ENCODE measurements at places on chromosomes 13 and 19.

DNA sequence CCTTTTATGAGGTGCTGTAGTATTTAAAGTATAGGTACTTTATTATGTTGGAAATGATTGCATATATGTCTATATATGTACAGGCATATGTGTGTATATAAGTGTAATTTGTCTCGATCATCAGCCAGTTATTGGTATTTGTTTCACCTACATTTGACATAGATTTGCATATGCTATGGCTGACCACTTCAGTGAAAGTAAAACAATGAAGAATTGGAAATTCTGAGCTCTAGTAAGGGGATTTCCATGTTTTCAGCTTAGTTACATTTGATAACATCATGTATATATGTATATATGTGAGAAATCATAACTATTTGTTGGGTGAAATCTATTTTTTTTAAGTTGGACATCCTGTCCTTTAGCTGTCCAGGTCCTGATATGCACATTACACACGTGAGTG, 1303.9 kb downstream of the EFNB2 start:
- no peak for DNase-seq

GRCh38 chr19:35455616-35456201, 7.7 kb downstream of the FFAR2 start:
- DNase-seq = no peak

DNA sequence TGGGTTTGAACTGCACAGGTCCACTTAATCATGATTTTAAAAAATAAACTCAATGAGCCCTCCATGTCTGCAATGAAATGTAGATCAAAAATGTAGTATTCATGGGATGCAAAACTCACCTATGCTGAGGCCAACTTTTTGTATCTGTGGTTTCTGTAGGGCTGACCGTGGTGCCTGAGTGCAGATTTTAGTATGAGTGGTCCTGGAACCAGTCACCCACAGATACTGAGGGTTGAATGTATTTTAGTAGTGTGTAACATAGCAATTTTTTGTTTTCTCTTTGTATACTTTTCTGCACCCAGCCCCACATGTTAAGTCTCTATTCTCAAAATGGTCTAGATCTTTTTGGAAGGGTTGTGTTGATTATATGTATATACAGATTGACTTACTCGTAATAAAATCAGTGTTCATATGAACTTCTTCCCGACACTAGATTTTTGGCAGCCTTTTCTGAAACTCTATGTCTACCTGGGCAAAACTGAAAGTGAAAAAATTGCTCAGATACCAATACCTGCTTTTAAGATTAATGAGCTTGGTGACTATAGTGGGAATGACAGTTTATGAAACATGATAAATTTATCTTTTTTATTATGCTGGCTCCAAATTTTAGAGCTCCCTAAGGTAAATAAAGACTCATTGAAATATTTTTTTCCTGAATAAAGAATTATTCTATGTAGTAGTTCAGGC, 51.6 kb downstream of the DNAJC15 start:
- no peak for DNase-seq

DNA sequence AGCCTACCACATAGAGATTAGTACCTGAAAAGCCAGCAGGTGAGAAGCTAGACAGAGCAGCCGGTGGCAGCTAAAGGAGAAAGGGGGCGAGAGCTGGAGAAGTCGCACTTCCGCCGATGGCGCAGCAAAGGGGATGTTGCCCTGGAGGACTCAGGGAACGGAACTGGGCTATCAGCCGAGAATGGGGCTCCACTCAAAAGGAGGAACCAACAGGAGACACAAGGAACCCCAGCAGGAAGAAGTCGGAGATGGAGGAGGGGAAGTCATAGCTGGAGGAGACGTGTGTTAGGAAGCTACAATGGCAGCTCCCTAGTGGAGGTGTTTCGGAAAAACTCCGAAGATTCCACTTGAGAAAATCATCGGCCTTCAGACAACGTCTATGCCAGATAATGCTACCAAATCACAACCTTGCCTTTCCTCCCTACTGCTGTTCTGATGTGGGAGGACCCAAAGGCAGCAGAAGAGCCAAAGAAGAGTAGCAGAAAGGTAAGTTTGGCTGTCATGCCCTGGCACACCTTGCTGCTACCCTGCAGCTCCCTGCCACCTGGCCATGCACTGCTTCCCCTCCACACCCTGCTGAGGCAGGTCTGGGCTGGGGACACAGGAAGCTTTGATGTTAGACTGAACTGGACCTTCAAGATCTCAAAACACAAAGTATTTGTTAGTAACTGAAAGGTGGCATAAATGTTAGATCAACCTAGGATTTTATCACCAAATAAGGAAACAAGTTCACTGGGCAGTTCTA, 127.9 kb downstream of the DLEU7 start:
- DNase-seq = no peak

- DNase-seq = no peak
These were observed 145.5 kb downstream of the URI1 start for GRCh38 chr19:30087381-30088138.

- no peak for DNase-seq
These were observed 499.8 kb downstream of the GPC6 start for GRCh38 chr13:93726173-93726957.

GRCh38 chr19:18274781-18275356, 617 bp upstream of the IQCN start:
- DNase-seq = no peak

DNA sequence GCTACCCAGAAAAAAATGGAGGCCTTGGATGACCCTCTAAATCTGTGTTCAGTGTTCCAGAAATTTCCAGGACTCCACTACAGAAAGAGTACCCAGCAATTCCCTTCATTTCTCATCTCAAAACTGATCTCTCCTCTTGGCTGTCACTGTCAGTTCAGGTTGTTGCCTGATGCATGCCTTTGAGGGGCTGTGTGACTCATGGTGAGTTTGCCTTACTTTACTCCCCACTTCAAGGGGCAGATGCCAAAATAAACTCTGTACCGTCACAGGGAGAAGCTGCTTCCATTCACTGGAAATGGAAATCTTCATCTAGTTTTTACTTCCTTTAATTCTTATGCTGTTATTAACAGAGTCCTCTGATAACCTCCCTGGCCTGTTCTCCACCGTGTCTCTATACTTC, 1075.0 kb downstream of the DIAPH3 start:
- no peak for DNase-seq

DNA sequence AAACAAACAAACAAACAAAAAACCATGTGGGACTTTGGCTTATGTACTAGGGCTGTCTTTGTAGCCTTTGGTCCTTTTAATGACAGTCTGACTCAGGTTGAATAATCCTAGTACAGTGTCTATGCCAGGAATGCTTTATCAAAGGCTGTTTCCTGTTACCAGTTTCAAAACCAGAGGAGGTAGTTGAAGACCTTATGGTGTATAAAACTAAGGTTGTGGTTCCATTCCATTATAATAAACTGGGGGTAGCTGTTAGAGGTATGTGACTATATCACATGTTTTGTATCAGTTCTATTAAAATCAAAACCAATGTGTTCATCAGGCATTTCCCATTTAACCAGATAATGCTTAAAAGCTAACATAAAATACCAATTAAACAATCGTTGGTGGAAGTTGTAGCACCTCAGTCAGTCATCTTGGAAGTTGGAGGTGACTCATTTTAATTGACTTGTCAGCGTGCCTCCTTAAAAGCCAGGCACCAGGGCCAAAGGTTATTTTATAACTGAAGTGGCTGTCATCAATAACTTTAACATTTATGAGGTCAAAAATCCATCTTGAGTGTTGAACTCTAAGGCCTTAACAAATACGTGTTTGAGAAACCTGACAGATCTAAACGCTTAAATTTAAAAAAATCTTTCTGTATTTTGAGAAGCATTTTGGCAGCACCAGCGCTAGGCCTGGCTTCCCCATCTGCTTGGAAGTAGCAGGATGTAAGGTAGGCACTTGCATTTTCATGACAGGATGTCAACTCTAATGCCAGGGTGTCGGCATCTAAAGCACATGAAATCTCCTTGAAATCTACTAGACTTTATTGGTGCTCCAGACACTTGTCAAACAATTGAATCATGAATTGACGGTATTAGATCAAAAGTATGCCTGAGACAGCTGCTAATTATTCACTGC, 162.5 kb downstream of the LMO7 start:
- DNase-seq = no peak

DNA sequence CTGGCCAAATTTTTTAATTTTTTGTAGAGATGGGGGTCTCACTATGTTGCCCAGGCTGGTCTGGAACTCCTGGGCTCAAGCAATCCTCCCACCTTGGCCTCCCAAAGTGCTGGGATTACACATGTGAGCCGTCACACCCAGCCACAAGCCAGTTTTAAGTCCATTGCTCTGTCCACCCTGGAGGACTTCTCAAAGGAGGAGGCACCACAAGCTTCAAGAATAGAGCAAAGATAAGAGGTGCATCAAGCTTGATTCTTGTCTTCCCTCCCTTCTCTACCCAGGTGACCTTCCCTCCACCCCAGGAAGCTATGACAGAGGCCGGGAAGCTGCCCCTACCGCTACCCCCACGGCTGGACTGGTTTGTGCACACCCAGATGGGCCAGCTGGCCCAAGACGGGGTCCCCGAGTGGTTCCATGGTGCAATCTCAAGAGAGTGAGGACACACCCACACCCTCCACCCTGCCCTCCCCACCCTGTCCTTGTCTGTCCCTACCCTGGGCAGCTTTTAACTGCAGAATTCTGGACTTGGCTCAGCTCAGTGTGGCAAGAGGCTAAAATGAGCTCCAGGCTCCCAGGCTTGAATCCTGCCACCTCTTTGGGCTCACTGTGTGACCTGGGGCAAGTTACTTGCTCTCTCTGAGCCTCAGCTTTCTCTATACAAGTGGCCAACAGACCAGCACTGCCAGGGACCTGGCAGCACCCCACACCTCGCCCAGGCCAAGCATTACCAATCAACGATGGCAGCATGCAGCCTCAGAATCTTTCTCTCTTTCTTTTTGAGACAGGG, 5.2 kb downstream of the HSH2D start:
- no peak for DNase-seq

- no peak for DNase-seq
These were observed 6.6 kb upstream of the FBXW9 start for GRCh38 chr19:12703046-12703445.

- DNase-seq = peak; percentile 49
These were observed at the start of gene MPND for GRCh38 chr19:4343370-4344307. MPND (plus strand) TSS chr19:4343562; CDS start chr19:4343594, 32 bp downstream.

GRCh38 chr13:20193907-20194631, 1.3 kb upstream of the GJB2 start:
- no peak for DNase-seq

DNA sequence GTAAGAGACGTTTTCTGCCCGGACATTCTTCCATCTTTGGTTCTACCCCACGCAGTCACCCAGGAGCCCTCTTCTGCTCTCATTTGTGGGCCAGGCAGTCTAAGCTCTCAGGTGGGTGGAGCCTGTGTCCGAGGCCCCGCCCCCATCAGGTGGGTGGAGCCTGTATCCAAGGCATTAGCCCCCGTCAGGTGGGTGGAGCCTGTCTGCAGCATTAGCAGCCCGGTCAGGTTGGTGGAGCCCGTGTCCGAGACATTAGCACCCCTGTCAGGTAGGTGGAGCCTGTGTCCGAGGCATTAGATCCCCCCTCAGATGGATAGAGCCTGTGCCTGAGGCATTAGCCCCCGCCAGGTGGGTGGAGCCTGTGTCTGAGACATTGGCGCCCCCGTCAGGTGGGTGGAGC, 45.5 kb upstream of the C13orf46 start:
- DNase-seq = no peak

- no peak for DNase-seq
These were observed 30.0 kb upstream of the POP4 start for GRCh38 chr19:29576046-29576606.

- DNase-seq = no peak
These were observed 52.0 kb downstream of the DCT start for GRCh38 chr13:94427313-94427953.

DNA sequence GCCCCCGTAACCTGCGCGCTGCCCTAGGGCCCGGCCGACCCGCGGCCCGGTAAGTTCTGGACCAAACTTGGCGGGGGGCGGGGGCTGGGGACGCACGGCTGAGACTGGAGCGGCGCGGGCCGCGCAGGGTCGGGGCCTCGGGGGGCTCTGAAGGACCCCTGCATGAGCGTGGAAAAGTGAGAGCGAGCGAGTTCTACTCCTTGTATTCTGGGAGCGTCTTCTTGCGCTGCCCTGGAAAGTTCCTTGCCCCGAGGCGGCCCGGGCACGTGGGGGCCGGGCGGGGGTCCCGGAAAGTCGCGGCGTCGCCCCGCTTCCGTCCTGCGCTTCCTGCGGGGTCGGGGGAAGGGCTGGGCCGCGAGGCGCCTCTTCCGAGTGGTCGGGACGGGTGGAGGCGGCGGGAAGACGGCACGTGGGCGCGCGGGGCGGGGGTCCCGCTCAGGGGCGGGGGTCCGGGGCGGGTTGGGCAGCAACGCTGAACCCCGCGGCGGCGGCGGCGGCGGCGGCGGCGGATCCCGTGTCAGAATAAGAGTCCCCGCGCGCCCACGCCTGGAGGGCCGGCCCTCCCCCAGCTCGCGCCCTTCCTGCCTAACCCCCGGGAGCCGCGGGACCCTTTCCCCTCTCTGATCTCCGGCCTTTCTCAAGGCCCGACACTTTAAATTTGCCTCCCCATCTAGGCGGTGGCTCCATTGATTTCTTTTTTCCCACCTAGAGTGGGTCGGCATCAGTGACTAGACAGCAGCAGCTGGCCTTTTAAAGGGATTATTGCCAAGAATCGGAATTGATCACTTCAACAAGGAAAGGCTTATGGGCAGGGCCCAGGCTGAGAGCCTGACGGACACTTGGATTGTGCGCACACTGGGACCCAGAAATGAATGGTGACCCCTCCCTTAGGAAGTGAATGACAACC, 749 bp downstream of the GATAD2A start:
- no peak for DNase-seq

DNA sequence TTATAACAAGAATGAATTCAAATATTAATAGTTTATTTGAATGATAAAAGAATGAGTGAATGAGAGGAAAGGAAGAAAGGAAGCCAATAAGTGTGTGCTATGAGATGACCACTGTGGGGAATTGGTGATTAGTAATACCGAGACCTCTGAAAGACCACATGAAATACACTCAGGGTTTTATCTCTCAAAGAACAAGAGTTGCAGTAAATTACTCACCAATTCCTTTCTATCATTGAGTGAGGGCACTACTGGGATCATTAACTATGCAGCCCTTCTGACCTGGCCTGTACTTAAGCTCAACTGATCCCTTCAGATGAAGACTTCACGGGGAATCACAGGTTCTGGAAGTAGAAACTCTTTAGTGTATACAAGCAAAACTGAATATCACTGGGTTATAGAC, 1636.1 kb downstream of the SLITRK5 start:
- no peak for DNase-seq

GRCh38 chr19:33252971-33253370, 27.3 kb upstream of the SLC7A10 start:
- no peak for DNase-seq

DNA sequence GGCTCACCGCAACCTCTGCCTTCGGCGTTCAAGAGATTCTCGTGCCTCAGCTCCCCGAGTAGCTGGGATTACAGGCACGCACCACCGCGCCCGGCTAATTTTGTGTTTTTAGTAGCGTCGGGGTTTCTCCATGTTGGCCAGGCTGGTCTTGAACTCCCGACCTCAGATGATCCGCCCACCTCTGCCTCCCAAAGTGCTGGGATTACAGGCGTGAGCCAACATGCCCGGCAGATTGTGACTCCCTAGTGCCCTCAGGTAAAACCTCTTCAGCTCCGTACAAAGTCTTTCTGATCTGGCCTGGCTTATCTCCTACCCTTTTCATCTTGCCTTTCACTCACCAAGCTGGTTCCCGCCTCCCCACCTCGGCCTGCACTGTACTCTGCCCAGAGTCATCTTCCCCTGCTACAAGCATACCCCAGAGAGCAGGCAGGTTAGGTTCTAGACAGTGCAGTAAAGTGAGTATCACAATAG, 15.0 kb downstream of the BICRA start:
- DNase-seq = no peak

Data from DMS79 (cell line).